ENCODE measurements at places on chromosomes 11 and 22.

- DNase-seq = no peak
Observed at GRCh38 chr11:72926076-72926475, 111.9 kb downstream of the ATG16L2 start.

DNA sequence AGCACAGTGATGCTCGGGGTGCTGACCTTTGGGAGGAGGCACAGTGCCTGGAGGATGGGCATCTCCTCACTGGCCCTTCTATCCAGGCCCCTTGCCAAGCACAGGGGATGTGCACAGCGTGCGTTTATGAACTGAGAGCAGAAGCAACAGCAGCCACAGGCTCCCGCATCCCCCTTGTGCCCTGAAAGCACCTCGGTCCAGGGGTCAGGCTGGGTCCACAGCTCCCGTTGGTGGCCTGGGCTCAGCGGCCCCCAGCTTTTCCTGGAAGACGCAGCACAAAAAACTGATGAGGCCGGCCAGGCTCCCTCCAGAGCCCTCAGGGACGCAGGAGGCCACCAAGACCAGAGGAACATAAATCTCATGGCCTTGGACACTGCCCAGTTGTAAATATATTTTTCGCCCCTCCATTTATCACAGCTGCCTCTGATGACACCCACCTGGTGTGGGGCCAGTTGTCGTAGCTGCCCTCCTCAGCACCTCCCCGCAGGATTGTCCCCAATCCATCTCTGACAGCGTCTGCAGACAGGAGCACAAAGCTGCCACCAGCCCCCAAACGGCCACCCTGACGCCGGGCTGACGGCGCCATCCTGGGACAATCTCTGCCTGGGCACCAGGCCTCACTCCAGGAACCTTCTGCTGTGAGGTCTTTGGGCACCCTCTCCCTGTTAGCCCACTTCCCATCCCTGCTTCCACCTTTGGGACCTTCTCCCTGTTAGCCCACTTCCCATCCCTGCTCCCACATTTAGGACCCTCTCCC is 203.1 kb downstream of the BRD1 start:
- DNase-seq = no peak

DNA sequence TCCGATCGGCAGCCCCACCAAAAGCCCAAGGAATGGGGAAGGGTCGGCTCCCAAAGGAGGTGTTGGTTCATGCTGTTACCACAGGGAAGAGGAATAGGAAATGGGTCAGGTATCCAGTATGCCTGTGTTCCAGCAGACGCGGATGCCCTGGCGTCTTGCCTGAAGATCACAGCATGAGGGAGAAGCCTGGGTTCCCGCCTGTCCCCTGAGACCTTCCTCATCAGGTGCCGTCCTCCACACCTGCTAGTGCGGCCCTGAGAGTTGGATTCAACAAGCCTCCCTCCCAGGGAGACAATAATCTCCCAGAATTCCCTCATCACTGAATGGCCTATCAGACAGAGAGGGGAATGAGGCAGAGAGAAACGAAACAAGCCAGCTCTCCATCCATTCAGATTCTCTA is 92.2 kb downstream of the SPATA19 start:
- DNase-seq = no peak

- DNase-seq = no peak
Observed at GRCh38 chr11:73586791-73587190, 11.1 kb downstream of the FAM168A start.

- no peak for DNase-seq
Observed at GRCh38 chr11:60209977-60210376, 27.1 kb upstream of the MS4A6A start.

DNA sequence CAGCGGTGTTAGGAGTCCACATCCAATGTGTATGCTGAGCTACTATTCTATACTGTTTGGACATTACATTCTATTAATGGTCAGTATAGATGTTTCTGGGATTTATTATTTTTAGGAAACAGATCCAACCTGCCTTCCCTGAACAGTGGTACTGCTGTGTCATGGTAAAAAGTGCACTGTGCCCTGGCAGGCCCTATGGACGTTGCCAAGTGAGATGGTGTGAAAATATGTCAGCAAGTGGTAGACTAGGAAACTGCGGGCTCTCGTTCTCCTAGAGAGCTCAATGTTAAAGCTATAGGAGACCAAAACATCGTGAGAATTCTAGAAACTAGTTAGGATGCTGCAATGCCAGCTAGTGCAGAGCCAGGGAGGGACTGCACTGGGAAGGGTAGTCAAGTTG is 26.0 kb upstream of the CYP2D6 start:
- DNase-seq = no peak

DNA sequence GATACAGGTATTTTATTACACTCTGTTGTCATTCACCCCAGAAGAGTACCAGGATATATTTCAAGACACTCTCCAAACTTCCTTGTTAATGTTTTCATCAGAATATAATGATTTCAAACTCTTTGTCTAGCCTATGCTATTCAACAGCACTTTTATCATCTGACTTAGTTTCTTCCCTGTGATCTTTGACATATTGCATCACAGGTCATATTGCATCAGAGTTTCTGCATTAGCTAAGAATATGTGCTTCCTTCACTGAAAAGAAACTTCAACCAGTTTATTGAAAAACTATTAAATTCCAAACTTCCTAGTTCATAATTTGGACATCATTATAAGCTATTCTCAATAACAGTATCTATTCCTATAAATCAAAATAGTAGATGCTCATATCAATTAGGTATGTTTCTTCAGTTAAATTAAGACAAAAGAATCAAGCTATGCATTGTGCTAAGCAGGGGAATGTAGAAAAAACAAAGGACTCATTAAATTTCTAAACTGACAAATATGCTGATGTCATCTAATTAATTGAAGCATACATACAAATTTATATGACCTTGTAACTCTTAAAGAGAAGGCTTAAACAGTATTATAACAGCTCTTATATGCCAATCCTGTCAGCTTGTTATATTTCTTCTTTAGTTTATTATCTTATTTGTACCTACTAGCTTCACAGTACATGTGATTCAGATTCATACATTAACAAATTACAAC is 361.8 kb upstream of the LUZP2 start:
- no peak for DNase-seq

DNA sequence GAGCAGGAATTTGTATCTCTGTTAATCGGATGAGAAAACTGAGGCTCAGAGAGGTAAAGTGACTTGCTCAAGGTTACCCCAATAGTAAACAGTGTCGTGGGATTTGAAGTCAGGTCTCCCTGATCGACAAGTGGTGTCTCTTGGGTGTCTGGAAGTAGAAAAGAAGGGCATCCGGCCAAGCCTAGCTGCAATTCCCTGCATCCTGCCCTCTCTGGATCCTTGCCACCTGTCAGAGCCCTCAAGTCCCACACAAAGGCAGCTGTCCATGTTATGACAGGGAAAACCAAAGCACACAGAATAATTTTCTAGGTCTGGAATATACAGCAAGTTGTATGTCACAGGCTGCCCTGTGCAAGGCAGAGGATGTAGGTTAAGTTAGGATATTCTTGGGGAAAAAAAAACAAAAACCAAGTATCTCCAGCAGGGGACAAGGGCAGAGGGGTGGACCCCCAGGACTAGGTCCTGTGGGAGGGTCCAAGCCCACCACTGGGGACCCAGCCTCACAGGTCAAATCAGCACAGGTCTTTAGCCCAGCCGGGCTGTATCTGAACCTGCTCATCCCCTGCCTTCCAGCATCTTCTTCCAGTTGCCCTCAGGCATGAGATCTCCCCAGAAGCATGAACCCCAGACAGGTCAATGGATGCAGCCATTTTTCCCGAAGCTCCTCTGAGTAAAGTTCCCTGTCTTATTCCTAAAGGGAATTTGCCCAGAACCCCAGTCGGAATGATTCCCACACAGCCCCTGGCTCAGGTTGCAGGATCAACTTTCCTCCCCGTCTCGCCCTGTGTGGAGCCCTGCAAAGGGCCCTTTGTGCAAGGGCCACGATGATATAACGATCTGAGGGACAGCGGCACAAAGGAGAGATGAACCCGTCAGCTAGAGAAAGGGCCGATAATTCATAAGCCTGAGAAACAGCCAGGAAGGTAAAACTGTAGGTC is 15.0 kb downstream of the USH1C start:
- DNase-seq = no peak
